ENCODE measurements at places on chromosomes 7 and 10. TPM values are rescaled to one million over a fixed set of nuclear protein-coding genes. Genes with fewer than 3 reads are reported as not detected.

The TAS2R40 gene
- not detected for total RNA-seq

The CNPY1 gene
- total RNA-seq, result not detected

The FOXK1 gene
- total RNA-seq, result 19.8 TPM

The DEPP1 gene
- total RNA-seq, result 2.8 TPM

The ZYX gene
- 23.2 TPM for total RNA-seq

The CCDC146 gene
- total RNA-seq, result 0.14 TPM

The CYP2C9 gene
- total RNA-seq, result not detected

The DGKI gene
- 1.1 TPM for total RNA-seq

The PRRT4 gene
- total RNA-seq, result 0.91 TPM

The OR2A7 gene
- total RNA-seq, result not detected

The LCOR gene
- total RNA-seq, result 5.8 TPM

The SP8 gene
- total RNA-seq, result 1.4 TPM

The CPA5 gene
- not detected for total RNA-seq

The LMTK2 gene
- total RNA-seq, result 14.7 TPM

The AP1S1 gene
- total RNA-seq, result 296 TPM

The MKLN1 gene
- total RNA-seq, result 17.5 TPM

The ATG9B gene
- 0.68 TPM for total RNA-seq

The RALA gene
- total RNA-seq, result 20.9 TPM

The ASAH2 gene
- 0.47 TPM for total RNA-seq

The OR13A1 gene
- not detected for total RNA-seq

The FAM237B gene
- total RNA-seq, result not detected

The ANKRD61 gene
- not detected for total RNA-seq

The HOXA11 gene
- not detected for total RNA-seq

The GET4 gene
- total RNA-seq, result 106 TPM

The PAX4 gene
- total RNA-seq, result not detected

The KCND2 gene
- total RNA-seq, result not detected

The UBE3C gene
- total RNA-seq, result 46.1 TPM

The XRCC2 gene
- 0.98 TPM for total RNA-seq

The GDF2 gene
- total RNA-seq, result not detected

The PNLIP gene
- total RNA-seq, result not detected

The KCNIP2 gene
- total RNA-seq, result 0.20 TPM

The PIK3AP1 gene
- 0.43 TPM for total RNA-seq

The CCL26 gene
- not detected for total RNA-seq

The IL6 gene
- total RNA-seq, result 2.0 TPM

The CLDN4 gene
- 414 TPM for total RNA-seq

The TAS2R41 gene
- total RNA-seq, result not detected

The PYROXD2 gene
- 7.1 TPM for total RNA-seq

The SEMA3E gene
- total RNA-seq, result 0.34 TPM

The WASHC2A gene
- 24.6 TPM for total RNA-seq

The CACNA2D1 gene
- 5.8 TPM for total RNA-seq

The ADIRF gene
- not detected for total RNA-seq

The ANKRD7 gene
- total RNA-seq, result 4.0 TPM

The FRG2B gene
- not detected for total RNA-seq

The SFTPA1 gene
- not detected for total RNA-seq

The ETV1 gene
- 2.5 TPM for total RNA-seq

The UFSP1 gene
- total RNA-seq, result 11.8 TPM

The HOXA6 gene
- total RNA-seq, result 0.96 TPM

The ZNF727 gene
- not detected for total RNA-seq

Data from Caki2 (cell line).